KBM-7 (cell line): ENCODE measurements at places on chromosomes 4 and X.

DNA sequence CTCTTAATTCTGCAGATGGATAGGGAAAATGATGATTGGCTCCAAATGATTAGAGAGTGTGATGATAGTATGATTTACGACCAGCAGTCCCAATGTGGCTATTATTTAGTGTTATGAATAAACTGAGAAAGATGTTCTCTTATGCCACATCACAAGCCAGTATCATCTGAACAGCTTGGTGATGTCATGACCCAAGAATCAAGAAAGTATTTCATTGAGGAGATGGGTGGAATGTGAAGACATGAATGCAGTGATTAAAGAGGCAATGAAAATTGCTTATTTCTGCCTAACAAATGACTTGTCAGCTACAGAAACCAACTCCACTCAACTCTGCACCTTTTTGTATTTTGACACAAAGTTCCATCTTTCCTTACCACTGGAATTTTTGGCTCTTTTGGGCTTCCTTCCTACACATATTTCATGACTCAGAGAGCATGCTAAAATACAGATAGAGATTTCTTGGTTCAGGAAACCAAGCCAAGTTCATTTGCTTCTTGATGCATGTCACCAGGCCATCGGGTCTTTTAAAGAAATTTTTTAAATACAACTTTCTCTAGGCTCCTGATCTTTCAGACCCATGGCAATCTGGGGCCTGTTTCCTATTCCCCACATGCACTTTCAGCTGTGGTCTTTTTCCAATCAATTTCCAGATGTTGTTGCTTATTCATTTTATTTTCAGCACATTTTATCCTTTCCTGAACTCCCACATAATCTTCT lies 174.2 kb downstream of the HHIP start:
- DNase-seq, result no peak

DNA sequence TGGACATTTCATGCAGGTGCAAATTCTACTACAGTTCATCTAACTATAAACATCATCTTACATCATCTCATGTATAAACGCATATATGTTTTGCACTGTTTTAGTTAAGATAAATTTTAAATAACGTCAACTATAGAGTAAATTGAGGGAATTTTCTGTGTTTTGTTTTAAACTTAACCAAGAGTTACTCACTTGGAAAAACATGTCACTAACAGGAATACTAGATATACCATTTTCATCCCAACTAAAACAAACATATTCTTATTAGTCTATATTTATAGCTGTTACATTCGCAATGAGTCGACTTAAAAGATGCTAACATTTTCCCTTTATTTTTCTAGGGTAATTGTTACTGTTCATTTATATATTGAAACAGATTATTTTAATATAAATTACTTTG lies 159.6 kb downstream of the PDGFC start:
- DNase-seq, result no peak

DNA sequence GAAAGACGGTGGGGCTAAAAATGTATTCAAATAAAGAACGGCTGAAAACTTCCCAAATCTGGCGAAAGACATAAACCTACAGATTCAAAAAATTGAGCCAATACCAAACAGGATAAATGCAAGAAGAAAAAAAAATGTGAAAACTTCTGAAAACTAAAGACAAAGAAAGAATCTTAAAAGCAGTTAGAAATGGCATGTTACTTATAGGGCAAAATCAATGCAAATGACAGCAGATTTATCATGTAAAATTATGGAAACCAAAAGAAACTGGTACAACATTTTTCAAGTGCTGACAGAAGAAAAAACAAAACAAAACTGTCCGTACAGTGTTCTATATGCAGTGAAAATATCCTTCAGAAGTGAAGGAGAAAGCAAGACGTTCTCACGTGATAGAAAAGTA lies 239.0 kb downstream of the PDGFC start:
- DNase-seq, result peak; percentile 41

GRCh38 chr4:52852711-52853110 lies 9.4 kb upstream of the RASL11B start:
- DNase-seq, result no peak

- no peak for DNase-seq
Observed at GRCh38 chr4:100042711-100043110, 92.6 kb upstream of the H2AZ1 start.

GRCh38 chr4:168480931-168481611 lies 779 bp upstream of the DDX60L start:
- DNase-seq, result peak; percentile 82

DNA sequence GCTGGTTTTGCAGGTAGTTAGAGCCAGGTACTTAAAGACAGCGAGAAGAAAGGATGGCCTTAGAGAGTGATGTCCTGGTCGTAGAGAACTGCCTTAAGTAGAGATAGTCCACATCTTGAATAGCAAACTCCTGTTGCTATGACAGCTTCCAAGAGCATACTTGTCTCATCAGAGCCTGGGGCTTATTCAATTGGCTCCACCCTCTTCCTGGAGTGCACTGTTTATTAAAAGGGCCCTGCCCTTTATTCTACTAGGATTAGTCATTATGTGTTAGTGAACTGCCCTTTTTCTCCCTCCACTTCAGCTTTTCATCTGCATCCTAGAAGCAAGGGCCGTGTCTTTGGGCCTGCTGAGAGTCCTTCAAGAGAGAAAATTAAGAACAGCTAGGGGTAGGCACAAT lies 94.5 kb upstream of the EOLA2 start:
- no peak for DNase-seq

- no peak for DNase-seq
Observed at GRCh38 chr4:111216791-111217190, 593.9 kb upstream of the PITX2 start.

DNA sequence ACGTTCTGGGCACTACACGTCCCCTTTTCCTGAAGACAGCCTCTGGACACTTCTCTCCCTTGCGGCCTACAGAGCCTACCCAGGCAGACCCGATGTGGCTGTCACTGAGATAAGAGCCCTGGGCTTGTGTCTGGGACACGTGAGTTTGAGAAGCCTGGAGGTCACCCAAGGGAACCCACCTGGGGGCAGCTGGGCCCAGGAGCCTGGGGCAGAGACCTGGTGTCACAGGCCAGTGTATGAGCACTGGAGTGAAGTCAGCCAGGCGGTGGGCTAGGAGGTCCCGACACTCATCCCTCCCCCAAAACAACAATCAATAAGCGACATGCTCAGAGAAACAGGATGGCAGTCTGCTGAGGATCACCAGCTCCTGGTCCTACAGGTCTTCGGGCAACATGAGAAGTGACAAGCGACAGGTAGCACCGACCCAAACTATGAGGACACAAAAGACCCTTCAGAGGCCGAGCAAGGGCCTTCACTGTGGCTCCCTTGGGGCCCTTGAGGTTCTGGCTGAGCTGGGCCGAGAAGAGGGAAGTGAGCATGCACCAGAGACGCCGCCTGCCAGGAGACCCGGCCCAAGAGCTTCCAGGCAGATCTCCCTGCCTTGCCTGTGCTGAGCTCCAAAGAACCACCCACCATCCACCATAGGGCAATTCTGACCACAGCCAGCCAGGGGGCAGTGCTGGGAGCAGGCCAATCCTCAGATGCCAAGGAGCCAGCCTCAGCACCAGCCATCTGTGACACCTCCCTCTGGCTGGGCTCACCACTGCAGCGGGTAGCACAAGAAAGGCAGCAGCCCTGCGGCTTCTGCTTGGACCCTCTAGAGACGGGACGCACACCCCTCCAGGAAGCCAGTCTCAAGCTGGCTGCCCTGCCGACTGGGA lies 11.0 kb upstream of the DUSP9 start:
- DNase-seq, result peak; percentile 81

DNA sequence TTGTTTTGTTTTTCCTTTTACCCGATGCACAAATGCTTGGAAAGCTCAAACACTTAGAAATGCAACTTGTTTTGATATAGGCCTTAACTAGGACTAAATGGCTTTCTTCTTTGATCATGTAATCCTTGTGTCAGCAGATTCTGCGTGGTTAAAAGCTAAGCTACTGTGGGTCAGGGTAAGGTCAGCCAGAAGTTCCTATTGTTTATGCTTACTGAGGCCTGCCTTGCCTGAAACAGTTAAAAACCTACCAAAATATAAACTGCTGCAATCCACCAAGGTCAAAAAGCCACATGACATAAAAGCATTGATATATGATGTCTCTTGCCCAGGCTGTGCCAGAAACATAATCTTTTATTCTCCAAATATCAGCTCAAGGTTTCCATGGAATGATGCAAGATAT lies 223.4 kb downstream of the FAM47B start:
- no peak for DNase-seq

- DNase-seq, result no peak
Observed at GRCh38 chr4:3851881-3852280, 85.7 kb downstream of the ADRA2C start.

GRCh38 chrX:40488296-40488695 lies 92.5 kb upstream of the ATP6AP2 start:
- DNase-seq, result no peak

GRCh38 chr4:8540586-8540985 lies 39.6 kb upstream of the GPR78 start:
- no peak for DNase-seq

- DNase-seq, result no peak
Observed at GRCh38 chr4:76634220-76634619, 199.2 kb downstream of the SHROOM3 start.

GRCh38 chrX:65034292-65034667 lies 58.0 kb upstream of the ZC4H2 start:
- DNase-seq, result no peak

DNA sequence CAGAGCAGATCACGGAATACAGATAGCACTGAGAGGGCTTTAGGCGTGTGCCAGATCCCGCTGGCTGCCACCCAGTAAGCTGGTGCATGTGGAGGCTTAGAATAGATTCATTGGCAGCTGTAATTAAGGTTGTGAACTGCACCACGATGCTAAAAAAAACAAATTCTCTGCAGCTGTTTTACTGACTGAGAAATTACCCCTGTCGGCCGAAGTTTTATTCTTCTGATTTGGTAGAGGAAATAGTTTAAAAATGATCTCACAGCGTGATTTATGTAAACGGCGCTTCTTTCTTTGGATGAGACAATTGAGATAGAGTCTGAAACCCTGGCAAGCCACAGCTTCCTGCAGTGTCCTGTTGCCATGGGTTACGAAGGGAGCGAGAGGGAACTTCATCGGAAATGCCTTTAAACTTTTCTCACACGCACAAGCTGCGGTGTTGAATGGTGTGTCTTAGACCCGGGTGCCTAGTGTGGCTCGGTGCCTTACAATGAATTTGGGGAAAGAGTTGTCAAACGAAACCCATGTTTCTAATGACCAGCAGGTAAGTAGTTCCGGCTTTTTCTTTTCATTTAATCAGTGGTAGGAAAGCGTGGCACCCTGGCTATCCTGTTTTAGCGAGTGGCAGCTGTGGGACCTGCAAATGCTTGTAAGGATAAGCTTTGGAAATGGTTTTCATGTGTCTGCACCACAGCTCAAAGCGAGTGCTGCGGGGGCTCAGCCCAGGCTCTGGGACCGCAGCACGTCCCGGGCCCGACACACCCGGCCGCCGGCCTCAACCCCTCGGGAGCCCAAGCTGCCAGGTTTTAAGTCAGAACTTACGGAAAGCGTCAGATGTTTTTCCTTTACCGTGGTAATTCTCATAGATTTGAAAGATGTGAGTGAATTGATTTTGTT lies 71.7 kb upstream of the HGFAC start:
- DNase-seq, result peak; percentile 88
